OCI-LY7 (cell line): ENCODE measurements at places on chromosomes 4 and X. TPM values are rescaled to one million over a fixed set of nuclear protein-coding genes. Genes with fewer than 3 reads are reported as not detected.

DNA sequence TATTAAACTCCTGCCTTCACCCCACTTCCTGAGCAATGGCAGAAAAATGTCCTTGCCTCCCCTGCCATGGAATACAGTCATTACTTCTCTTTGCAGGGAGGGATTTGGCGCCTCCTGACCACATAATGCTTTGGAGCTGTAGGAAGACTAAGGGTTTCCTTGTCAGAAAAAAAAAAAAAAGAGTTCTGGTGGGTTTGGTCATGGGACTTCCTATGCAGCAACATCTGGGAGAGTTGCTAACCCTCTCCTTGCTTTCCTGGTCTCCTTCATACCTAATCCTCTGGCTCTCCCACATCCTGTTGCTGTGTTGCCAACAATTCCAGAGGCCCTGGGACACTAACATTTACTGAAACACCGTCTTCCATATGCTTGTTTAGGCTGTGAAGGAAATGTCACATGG is 75.1 kb upstream of the MBNL3 start:
- no peak for DNase-seq

GRCh38 chrX:29662759-29663503 is 552.4 kb upstream of the MAGEB2 start:
- no peak for DNase-seq

GRCh38 chr4:102037566-102037965 is 247.0 kb downstream of the BANK1 start:
- no peak for DNase-seq

DNA sequence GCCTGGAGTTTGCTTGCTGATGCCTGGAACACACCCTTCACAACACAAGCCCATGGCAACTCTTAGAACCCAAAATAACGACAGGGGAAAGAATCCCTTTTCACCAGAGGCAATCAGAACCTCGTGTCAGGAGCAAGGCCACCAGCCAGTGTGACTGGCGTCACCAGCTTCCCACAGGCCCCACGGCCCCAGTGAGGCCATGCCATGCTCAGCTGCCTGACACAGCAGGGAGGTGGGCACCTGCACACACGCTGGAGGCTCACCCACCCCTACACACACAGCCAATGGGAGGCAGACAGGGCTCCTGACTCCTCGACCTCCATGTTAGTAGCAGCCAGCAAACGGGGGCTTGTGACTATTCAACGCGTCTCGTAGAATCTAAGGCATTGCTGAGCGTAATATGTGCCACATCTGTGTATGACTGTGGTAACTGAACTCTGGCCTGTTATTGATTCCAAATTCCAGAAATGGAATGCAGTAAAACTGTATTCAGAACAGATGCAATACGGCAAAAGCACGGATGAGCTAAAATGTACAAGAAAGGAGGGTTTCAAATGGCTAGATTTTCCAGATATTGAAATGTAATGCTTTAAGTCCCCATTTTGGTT is 28.5 kb downstream of the RNF212 start:
- DNase-seq = no peak

DNA sequence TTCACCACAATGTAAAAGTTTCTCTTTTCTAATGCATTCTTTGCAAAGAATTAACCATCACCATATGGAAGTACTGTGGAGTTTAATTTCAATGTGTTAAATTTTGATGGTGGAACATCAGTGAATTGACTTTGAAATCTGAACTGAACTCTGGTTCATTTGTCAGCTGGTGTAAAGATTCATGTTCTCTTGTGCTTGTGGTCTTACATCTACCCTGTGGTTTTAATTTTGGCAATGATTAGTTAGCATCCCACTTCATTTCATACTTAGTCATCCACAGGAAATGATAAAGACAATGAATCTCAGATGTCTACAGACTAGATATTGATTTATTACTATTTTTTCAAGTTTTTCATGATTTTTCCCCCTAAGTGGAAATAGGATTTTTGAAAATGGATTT is 77.8 kb downstream of the GRID2 start:
- DNase-seq = no peak

DNA sequence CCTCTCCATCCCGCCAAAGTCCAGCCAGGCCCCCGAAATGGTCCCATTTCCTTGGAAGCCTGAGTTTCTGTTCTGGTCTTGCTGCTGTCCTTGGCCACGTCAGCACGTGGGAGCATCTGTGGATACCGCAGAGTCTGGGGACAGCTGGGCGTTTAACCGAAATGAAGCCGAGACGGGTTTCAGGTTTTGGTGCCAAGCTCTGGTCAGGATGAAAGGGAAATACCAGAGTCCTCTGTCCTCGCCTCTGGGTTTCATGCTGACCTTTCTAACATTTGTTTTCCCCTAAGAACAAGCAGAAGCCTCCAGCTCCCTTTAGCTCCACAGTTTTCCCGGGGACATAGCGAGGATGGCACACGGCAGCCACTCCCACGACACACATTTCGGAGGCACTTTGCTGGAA is 19.7 kb downstream of the SHOX start:
- no peak for DNase-seq

- DNase-seq = no peak
Measured at GRCh38 chr4:71449878-71450277, 111.1 kb downstream of the SLC4A4 start.

- DNase-seq = no peak
Measured at GRCh38 chrX:130594453-130594916, 192.7 kb downstream of the RBMX2 start.

GRCh38 chrX:18415386-18415785 is 10.0 kb upstream of the CDKL5 start:
- DNase-seq = no peak

GRCh38 chrX:106467422-106467821 is 144.4 kb upstream of the RADX start:
- DNase-seq = no peak

- no peak for DNase-seq
Measured at GRCh38 chrX:11628399-11628798, 37.3 kb downstream of the ARHGAP6 start.

GRCh38 chrX:128365492-128365891 is 313.3 kb upstream of the ACTRT1 start:
- no peak for DNase-seq

- no peak for DNase-seq
Measured at GRCh38 chrX:153948002-153948466, 3.6 kb upstream of the RENBP start.

DNA sequence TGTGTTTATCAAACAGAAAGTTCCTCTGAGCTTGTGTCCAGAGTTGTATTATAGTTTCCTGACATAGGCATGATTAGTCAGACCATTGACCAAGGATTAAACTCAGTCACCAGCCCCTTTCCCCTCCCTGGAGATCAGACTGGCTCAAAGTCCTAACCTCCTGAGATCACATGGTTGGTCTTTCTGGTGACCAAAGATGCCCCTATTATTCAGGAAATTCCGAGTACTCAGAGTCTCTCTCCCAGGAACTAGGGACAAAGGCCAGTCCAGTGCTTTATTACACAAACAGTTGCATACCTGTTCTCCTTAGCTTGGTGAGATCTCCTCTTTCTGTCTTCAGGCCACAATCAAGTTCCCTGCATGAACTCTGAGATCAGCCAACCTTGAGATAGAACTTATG is 14.5 kb upstream of the ENPP6 start:
- DNase-seq = no peak

- no peak for DNase-seq
Measured at GRCh38 chrX:123201720-123202119, 17.6 kb downstream of the GRIA3 start.

- no peak for DNase-seq
Measured at GRCh38 chr4:169079942-169080827, 70.1 kb upstream of the CBR4 start.

DNA sequence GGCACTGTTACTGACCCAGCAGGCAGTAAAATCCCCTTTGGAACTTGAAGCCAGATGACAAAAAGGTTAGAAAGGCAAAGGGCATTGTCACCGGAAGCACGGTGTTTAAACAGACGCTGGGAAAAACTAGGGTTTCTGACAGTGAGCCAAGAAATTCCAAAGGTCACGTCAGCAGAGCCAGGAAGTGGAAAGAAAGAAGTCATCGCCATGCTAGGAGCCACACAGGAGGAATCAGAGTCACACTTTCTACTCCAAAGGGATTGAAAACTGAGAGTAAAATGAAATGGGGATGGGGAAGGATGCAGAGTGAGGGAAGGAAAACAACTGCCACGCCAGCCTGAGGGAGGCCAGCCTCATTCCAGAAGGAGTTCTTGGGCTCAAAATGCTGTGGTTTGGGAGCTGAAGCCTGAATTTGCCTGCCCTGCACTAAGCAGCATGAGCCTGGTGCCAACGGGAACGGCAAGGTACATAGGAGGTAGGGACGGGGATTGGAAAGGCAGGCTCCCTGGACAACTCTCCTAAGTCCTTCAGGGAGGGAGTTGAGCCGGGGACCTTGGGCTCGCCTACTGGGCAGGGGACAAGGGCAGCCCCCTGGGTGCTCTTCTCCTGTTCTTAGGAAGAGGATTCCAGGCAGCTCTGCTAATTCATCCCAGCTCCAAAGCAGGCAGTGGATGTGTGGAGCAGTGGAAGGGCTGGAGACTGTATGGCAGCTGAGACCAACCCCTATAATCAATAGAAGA is 66.8 kb downstream of the SOWAHB start:
- DNase-seq = no peak

Gene STBD1
- not detected in 2 replicates for total RNA-seq

Gene ERAS
- 0.30 TPM in 1 of 2 replicates, not detected in the other for total RNA-seq

Gene MAOB
- not detected in 2 replicates for total RNA-seq

Gene BEX5
- total RNA-seq = not detected in 2 replicates

Gene RBM46
- not detected in 2 replicates for total RNA-seq

Gene MAGEB17
- not detected in 2 replicates for total RNA-seq

Gene USP17L17
- total RNA-seq = not detected in 2 replicates

Gene NEIL3
- 22.9 and 24.6 TPM in 2 replicates for total RNA-seq
